Hepatocyte (in vitro differentiated cells): ENCODE measurements at places on chromosomes 1 and 21. TPM values are rescaled to one million over a fixed set of nuclear protein-coding genes. Genes with fewer than 3 reads are reported as not detected.
A peak's percentile ranks its signal among the peaks of the same experiment; 100 is the strongest.

DNASE2B gene
- polyA plus RNA-seq: 0.32 TPM in 1 of 2 replicates, not detected in the other

DNA sequence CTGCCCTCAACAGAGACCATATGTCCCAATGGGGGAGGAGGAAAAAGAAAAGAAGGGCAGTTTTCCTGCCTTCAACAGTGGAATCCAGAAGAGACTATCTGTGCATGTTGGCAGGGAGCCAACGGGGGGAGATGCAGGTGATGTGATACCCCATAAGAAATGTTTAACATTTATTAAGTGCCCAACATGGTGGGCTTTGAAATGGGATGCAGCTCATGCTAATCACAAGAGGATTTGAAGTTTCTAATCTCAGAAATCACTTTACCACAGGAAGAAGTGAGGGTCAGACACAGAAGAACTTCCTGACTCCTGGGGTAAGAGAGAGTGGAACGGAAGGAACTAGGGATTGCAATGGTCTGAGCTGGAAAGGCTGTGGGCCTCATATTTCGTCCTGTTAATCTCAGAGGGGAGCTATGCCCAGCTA is 16.2 kb downstream of the CSRP1 start:
- no peak for DNase-seq

DNA sequence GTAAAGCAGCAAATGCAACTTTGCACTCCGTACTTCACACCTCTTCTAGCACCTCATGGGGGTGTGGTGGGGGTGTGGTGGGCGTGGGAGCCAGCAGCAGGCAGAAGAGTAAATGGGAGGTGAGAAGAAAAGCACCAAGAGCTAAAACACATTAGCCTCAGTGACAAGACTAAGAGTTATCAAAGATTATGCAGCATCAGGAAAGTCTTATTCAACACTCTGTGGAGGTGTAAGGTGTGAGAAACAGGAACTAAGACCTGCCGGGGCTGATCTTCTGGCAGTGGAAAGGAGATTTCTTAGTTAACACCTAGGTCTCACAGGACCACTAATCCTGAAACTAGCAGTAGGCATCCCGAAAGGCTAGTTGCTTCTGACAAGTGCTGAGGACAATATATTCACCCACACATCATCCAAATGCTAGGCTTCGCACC is 9.9 kb downstream of the TGFBR3 start:
- no peak for DNase-seq

DNA sequence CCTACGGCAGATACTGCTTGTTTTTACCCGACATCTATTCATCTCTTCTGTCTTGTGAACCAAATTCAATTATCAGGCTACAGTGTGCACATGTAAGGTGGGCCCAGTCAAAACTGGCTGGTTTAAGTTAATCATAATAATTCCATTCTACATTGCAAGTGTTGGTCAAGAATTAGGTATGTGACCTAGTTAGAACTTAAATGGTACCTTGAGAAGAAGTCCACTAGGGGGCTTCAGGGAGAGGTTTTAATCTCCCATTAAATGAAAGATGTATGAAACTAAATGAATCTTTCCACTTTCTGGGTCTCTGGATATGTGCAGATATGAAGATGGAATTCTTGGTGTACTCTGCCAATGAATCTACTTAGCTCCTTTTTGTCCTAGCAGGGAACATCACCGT is 187.1 kb downstream of the CDC42BPA start:
- peak; percentile 22 for DNase-seq

DNA sequence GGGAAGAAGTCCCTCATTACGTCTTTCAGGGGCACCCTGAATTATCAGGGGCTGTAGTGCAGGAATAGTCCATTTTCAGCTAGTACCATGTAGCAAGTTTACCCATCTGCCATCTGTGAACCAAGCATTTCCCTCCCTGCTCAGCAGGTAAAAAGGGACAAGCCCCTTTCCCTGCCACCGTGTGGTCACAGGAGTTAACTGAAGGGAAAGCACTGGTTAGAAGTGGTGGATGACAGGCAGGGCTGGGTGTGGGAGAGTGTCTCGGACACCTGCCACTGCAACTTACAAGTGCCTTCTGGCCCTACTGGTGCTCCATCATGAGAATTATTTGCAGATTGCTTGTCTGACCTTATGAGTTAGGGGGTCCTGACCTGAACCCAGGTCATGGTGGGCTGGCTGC is 32.0 kb upstream of the IGSF5 start:
- DNase-seq: no peak

PRKAA2 gene
- 1.2 and 1.8 TPM in 2 replicates for polyA plus RNA-seq

IGSF21 gene
- polyA plus RNA-seq: not detected in 2 replicates

DNA sequence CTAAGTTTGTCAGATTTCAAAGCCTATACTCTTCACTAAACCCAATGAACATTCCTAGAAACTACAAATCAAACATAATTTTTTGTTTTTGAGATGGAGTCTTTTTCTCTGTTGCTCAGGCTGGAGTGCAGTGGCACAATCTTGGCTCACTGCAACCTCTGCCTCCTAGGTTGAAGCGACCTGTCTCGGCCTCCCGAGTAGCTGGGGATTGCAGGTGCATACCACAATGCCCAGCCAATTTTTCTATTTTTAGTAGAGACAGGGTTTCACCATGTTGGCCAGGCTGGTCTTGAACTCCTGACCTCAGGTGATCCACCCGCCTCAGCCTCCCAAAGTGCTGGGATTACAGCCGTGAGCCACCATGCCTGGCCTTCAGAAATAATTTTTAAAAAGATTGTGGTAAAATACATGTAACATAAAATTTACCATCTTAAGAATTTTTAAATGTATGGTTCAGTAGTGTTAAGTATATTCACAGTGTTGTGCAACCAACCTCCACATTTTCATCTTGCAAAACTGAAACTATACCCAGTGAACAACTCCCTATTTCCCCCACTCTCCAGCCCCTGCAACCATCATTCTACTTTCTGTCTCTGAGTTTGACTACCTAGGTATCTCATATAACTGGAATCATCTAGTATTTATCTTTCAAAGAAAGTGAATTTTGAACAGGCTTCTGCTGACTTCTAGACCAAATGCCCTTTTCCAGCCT is 2.7 kb upstream of the CFAP141 start:
- DNase-seq: no peak

TCHH gene
- 0.12 TPM in 1 of 2 replicates, not detected in the other for polyA plus RNA-seq

DNA sequence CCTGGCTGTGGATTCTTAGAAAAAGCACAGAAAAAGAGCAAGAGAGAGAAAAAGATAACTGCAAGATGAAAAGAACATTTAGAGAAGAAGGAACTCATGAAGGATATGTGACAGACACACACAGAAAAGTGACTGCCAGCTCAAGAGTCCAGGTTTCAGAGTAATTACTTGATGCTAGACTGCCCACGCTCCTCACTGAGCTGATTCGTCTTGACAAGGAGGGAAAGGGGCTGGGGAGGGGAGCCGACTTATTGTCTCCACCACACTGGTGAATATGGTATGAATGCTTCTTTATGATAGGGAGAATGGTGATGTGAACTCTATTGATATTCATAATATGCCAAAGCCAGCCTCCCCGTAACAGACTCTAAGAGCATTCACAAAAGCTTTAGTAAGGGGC is 140.4 kb downstream of the BRINP2 start:
- no peak for DNase-seq

ITGB2 gene
- 3.8 and 4.2 TPM in 2 replicates for polyA plus RNA-seq

NOS1AP gene
- 4.4 and 9.3 TPM in 2 replicates for polyA plus RNA-seq
